ENCODE measurements at places on chromosomes 7 and 10.

- peak; percentile 1 for DNase-seq
Observed at GRCh38 chr7:156892081-156892800, 742 bp downstream of the LMBR1 start.

- DNase-seq, result no peak
Observed at GRCh38 chr7:116859323-116859722, 3.1 kb upstream of the CAPZA2 start.

- DNase-seq, result no peak
Observed at GRCh38 chr10:102140218-102140617, 7.4 kb downstream of the PPRC1 start.

- no peak for DNase-seq
Observed at GRCh38 chr7:18844735-18845134, 272.7 kb downstream of the TWIST1 start.

DNA sequence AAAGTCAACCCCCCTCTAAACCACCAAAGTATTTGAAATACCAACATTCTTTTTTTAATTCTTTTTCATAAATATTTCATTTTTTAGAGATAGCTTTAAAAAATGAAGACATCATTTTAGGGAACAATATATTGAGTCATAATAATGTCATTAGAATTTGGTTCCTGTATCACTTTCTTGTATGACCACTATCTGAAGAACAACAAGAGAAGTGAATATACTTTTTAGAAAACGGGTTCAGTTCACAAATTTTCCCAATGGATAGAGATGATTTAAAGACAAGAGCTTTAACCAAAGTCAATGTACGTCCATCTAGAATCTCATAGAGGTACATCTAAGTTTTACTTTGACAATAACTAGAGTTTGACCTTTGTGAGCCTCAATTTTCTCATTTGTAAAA lies 48.2 kb downstream of the CUBN start:
- no peak for DNase-seq

GRCh38 chr7:142516038-142516501 lies 233.2 kb upstream of the PRSS1 start:
- no peak for DNase-seq

DNA sequence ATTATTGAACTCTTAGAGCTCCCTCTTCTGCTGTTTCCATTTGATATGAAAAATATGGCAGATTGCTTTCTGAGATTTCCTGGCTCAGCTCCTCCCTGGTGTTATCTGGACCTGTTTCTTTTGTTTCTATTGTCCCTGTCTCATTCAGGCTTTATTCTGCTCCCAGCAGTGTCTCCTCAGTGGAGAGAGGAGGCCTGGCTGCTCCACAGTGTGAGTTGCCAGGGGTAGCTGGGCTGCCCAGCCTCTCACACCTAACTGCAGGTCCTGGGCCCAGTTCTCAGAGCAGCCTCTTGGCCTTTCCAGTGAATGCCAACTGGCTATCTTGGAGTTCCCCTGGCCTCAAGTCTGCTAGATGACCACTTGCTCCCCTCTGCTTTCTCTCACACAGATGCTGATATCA lies 127.0 kb downstream of the VPS41 start:
- DNase-seq, result no peak

GRCh38 chr7:38311329-38311937 lies 38.0 kb upstream of the TARP start:
- no peak for DNase-seq

DNA sequence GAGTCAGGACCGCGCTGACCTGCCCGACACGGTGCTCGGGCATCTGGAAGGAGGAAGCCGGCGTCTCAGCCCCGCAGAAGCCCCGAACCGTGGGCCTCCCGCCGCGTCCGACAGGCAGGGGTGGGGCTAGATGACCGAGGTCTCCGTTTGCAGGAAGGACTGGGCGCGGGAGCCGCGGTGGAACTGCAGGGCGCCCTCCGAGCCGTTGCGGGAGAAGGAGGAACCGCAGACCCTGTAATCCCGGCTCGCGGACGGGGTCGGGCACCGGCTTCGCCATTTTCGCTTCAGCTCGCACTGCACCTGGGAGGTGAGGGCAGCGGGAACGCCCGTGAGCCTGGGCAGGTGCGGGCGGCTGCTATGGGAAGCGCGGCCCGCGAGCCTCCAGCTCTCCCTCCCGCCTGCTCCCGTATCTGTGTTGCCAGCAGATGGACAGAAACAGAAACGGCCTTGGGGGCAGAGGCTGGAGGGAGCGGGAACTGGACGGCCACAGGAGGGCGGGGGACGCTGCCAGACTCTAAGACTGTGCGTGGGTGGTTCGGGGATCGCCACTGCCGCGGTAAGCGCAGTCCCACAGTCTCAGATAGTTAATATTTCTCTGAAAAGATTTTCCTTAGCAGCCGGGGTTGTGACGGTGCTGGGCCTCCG lies 114.1 kb downstream of the VIPR2 start:
- DNase-seq, result no peak

DNA sequence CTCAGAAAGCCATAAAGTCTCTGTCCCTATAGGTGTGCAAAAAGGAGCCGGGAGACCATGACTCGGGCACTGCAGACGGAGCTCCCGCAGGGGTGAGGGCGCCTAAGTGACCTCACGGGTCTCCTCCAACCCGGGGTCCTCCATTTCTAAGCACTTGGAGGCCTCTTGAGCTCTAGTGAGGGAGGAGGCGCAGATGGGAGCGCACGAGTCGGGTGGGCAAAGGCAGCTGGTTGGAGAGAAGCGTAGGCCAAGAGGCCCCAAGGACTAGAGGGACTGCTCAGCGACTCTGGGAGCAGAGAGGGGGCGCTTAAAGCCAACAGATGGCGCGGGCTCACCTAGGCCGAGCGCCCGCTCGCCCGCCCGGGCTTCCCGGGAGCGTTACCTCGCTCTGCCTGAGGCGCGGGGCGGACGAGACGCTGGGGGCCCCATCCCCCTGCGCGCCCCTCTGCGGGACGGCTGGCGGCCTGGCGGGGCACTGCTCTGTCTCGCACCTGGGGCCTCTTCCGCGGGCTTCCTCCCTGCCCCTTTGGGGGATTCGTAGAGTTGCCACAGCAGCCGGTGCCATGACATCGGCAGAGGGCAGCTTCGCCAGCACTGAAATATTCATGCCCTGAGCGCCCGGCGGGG lies 523 bp upstream of the CDH23 start:
- peak; percentile 21 for DNase-seq

DNA sequence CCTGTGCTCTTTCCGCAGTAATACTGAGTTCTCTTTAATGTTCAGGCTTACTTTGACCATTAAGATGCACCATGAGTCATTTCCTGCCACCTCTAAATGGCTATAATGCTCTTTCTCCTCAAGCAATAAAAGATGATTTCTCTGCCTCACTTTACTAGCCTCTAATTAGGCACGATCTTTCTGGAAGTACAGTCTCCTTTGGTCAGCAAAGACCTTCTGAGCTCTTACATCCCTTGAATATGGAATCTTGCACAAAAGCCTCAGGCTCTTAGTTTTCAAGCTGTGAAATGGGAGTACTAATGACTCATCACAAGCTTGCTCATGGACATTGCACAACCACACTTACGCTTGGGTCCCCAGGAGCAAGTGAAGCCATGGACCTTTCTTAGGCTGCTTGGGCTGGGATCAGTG lies 85.9 kb downstream of the FRMD4A start:
- DNase-seq, result no peak

- DNase-seq, result no peak
Observed at GRCh38 chr10:17744341-17744861, 7.6 kb upstream of the TMEM236 start.

DNA sequence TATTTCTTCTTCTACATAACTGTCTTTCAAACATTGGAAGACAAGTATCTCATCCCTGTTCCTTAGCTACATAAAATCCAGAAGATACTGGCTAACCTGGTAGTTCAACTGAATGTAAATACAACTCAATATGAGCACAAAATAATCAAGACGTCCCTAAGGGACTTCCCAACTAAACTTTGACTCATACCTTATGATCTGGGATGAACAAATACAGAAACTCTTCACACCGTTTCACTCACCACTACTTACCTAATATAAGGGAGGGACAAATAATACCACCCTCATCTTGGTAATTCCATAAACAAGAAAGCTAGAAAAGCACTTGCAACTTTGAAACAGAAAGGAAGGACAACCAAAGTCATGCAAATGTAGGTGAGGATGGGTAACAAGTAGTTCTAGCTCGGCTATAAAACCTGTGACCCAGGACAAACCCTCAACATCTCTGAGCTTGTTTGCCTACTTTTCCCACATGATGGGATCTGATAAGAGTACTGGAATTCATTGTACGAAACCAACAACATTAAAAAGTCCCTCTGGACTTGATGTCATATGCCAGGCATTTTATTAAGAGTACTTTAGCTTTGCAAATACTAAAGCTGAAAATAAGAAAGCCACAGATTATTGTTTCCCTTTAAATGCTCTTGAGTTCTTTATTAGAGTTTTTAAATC lies 121.9 kb downstream of the STRA8 start:
- no peak for DNase-seq

DNA sequence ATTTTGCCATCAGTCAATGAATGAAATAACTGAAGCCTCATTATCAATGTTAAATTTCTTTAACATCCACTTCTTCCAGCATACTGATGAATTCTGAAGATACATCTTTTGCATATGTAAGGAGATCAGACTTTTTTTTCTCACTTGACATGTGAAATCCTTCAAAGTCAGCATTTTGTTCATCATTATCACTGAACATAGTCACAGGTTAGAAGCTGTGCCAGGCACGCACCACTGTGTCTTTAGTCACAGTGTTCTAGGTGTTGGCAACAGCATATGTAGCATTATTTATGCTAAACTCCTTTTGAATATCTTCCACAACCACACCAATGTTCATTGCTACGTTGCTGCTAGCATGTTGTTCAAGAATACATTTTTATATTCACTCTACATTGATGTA lies 424.2 kb upstream of the LRGUK start:
- DNase-seq, result no peak

GRCh38 chr7:128963327-128963757 lies 25.6 kb downstream of the IRF5 start:
- DNase-seq, result no peak

DNA sequence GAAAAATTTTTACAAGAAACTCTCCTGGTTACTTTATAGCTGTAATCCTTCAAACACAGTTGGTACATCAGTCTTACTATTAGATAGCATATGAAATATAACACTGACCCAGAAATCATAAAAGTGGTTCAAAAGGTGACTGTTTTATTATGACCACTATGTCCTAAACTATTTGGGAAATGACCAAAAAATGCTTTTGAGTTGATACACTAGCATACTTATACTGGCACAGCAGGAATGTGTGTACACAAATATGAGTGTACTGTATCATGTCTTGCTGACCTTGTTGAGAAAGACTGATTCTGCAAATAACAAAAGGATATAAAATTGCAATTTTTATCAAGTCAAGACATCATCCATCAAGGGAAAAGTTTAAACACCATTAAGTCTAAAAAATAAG lies 24.3 kb downstream of the CSTF2T start:
- DNase-seq, result no peak

DNA sequence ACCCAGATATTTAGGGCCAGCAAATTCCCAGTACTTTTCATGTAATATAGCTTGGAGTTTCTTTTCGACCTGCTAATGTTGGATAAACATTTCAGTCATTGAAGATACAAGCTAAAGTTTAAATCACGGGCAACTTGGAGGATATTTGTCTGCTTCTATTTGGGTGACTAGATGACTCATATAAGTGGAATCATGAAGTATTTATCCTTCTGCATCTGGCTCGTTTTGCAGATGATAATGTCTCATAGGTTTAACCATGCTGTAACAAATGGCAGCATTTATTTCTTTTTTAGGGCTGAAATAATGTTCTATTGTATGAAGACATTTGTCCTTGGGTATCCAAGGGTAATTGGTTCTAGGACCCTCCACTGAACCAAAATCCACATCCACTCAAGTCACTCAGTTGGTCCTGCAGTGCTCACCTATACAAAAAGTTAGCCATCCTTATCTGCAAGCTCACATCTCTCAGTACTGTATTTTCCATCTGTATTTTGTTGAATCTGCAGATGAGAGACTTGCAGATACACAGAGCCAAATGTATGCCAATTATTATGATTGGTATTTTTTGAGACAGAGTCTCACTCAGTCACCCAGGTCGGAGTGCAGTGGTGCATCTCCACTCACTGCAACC lies 187.2 kb upstream of the CSTF2T start:
- DNase-seq, result no peak

DNA sequence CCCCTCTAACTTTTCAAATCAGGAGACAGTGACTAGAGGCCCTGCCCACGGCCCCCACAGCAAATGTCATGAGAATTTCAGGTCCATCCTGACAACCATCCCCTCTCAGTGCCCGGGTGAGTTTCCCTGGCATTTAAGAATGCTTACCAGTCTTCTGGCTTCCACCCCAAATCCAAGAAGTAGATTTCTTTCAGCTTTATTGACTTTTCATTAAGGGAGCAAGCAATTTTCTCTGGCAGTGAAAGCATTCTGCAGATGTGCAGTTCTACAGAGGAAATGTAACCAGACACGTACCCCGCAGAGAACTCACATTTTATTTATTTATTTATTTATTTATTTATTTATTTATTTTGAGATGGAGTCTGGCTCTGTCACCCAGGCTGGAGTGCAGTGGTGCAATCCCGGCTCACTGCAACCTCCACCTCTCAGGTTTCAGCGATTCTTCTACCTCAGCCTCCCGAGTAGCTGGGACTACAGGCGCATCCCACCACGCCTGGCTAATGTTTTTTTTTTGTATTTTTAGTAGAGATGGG lies 120.9 kb upstream of the KCTD7 start:
- no peak for DNase-seq
